Heart right ventricle (tissue), 16 donors: ENCODE measurements at places on chromosomes 2 and 18. TPM values are rescaled to one million over a fixed set of nuclear protein-coding genes. Genes with fewer than 3 reads are reported as not detected.

The GALNT3 gene
- total RNA-seq = 0.32 TPM

The RGPD4 gene
- 0.05 TPM for total RNA-seq

The SLC23A3 gene
- 0.30 TPM for total RNA-seq

The GDF7 gene
- 1.2 TPM for total RNA-seq

The MFSD6 gene
- total RNA-seq = 22.2 TPM

The ALPG gene
- not detected for total RNA-seq

The SPHKAP gene
- 118 TPM for total RNA-seq

The C1QL2 gene
- total RNA-seq = not detected

The COLEC12 gene
- 5.8 TPM for total RNA-seq

The SERPINB13 gene
- total RNA-seq = not detected

The CHRNG gene
- total RNA-seq = not detected

The NRP2 gene
- 19.4 TPM for total RNA-seq

The GPR155 gene
- total RNA-seq = 10.7 TPM

The GNLY gene
- 3.4 TPM for total RNA-seq

The NBEAL1 gene
- 23.9 TPM for total RNA-seq

The PSMA8 gene
- not detected for total RNA-seq

The LBH gene
- total RNA-seq = 110 TPM

The NBAS gene
- 51.3 TPM for total RNA-seq

The MOGAT1 gene
- not detected for total RNA-seq

The EPC2 gene
- total RNA-seq = 20.5 TPM

The RESP18 gene
- total RNA-seq = not detected

The ALPP gene
- total RNA-seq = not detected

The ZNG1B gene
- 31.2 TPM for total RNA-seq

The RGPD3 gene
- 0.07 TPM for total RNA-seq

The ANKRD62 gene
- total RNA-seq = not detected

The NTSR2 gene
- not detected for total RNA-seq

The ARHGAP25 gene
- 3.8 TPM for total RNA-seq

The LHCGR gene
- total RNA-seq = 0.19 TPM

The SLC16A14 gene
- 2.9 TPM for total RNA-seq

The FTCDNL1 gene
- 3.8 TPM for total RNA-seq

The C2orf49 gene
- 17.7 TPM for total RNA-seq

The APCDD1 gene
- 22.2 TPM for total RNA-seq

The ABCG5 gene
- total RNA-seq = not detected

The SNRPD1 gene
- total RNA-seq = 17.8 TPM

The FRZB gene
- 0.98 TPM for total RNA-seq

The VWA3B gene
- 0.28 TPM for total RNA-seq

The ZEB2 gene
- total RNA-seq = 90.8 TPM

The STEAP3 gene
- 15.3 TPM for total RNA-seq

The DHRS9 gene
- 4.1 TPM for total RNA-seq

The EMILIN2 gene
- 9.5 TPM for total RNA-seq

The LRRTM4 gene
- 1.1 TPM for total RNA-seq

The LRRTM1 gene
- total RNA-seq = 0.30 TPM

The IGFBP2 gene
- 106 TPM for total RNA-seq

The PHLPP1 gene
- 8.7 TPM for total RNA-seq

The INPP1 gene
- total RNA-seq = 15.8 TPM

The SLC5A7 gene
- total RNA-seq = 0.17 TPM

The TAF4B gene
- total RNA-seq = 1.1 TPM

The STAT4 gene
- 2.2 TPM for total RNA-seq

The HOXD3 gene
- not detected for total RNA-seq

The C18orf54 gene
- 0.92 TPM for total RNA-seq

The CHRNA1 gene
- total RNA-seq = not detected

The CPLX4 gene
- not detected for total RNA-seq

The KCNJ13 gene
- total RNA-seq = not detected
